Stimulated activated CD8-positive, alpha-beta memory T cell treated with anti-CD3 and anti-CD28 coated beads, Interleukin-2, amount 100 ng/mL, for 1 hour (primary cell): ENCODE measurements at places on chromosomes 5 and 9.

GRCh38 chr5:125151150-125151900 lies 404.9 kb upstream of the ZNF608 start:
- no peak for DNase-seq

GRCh38 chr5:8756498-8757084 lies 789.3 kb downstream of the SEMA5A start:
- DNase-seq = no peak

DNA sequence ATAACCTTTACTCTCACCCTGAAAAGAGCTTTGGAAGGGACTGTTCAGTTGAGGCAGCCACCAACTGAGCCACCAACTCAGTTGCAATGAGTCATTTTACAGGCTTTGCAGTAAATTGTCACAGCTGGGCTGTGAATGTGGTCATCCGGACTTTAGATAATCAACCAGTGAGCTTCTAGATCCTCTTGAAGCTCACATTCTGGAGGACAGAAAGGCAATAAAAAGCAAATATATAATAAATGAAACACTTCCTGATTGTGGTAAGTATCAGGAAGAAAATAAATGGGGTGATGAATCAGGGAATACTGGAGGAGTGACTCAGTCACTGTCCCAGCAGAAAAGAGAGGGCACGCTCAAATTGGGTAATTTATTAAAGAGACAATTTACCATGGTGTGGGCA lies 13.2 kb upstream of the C5orf58 start:
- no peak for DNase-seq

GRCh38 chr9:79613145-79613544 lies 41.4 kb downstream of the TLE4 start:
- DNase-seq = no peak

- no peak for DNase-seq
Measured at GRCh38 chr5:32690153-32690552, 21.0 kb upstream of the NPR3 start.

DNA sequence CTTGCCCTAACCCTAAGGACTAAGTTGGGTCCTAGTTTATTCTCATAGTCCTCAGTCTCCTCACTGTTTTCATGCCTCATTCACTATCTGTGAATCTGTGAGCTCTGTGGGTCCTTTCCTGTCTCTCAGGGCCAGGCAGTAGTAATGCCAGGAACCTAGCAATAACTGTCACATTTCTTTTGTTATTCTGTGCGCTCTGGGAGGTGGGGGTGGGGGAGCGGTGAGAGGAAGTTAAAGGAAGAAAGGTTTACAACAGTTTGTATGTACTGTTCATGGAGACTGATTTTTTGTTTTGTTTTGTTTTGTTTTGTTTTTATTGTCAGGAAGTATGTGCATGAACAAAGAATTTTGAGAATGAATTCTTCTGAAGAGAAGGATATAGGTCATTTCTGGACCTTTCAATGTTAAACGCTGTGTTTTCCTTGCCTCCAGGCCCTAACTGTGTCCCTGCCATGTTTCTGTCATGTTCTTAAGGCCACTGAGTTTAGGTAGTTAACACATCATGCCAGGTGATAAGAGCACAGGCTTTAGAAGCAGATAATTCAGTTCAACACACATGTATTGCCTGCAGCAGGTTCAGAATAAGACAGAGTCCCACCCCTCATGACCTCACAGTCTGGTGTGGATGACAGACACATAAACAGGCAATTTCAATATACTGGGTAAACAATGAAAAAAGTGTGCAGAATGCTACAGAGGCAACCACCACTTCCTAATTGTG lies 13.3 kb upstream of the FEM1C start:
- DNase-seq = no peak

- DNase-seq = no peak
Measured at GRCh38 chr9:121797081-121797480, 145.6 kb downstream of the DAB2IP start.

DNA sequence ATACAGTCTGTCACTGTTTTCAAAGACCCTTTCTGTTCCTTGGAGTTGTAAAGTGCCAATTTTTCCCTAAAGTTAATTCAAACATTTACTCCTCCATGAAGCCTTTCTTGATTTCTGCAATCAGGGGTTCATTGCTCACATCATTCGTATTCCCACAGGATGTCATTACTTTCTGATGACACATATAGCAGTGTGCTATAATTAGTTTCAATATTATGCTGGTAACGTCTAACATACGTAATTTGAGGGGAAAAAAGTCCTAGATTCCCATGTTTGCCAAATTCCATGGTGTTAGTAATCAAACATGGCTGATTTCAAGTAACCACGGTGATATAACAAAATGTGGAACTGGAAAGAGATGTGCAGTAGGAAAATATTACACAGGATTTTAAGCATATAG lies 468.2 kb upstream of the MEF2C start:
- DNase-seq = no peak

DNA sequence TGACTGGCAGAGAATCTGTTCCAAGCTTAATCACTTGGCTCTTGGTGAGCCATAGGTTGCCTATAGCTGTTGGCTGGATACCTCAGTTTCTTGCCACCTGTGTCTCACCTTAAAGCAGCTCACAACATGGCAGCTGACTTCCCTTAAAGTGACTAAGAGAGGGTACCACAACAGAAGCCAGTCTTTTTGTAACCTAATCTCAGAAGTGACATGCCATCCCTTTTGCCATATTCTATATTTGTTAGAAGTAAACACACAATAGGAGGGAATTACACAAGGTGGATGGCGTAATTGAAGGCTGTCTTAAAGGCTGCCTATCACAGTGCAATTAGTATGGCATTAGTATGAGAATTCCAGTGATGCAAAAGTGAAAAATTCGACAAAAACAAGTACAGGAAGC lies 28.1 kb downstream of the NIPBL start:
- no peak for DNase-seq

DNA sequence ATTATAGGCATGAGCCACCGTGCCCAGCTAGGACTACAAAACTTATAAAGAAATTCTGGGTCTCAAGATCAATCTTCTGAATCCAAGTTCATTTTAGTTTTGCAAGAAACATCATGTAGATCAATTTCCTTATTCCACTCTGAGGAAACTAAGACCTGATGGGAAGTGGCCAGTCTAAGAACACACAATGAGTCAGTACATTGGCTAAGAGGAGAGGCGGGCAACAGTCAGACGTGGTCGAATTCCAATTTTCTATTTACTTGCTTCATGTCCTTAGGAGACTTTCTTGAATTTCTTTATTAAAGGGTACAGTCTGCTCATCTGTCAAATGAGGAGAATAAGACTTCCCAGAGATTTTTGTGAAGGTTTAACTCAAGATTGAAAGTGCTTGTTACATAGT lies 432.1 kb upstream of the BRINP1 start:
- no peak for DNase-seq

GRCh38 chr9:134505032-134505431 lies 136.6 kb upstream of the COL5A1 start:
- no peak for DNase-seq

- DNase-seq = no peak
Measured at GRCh38 chr5:88663793-88664216, 219.2 kb downstream of the MEF2C start.

GRCh38 chr9:24095246-24095645 lies 269.2 kb upstream of the ELAVL2 start:
- DNase-seq = no peak

GRCh38 chr5:3392306-3392939 lies 203.2 kb upstream of the IRX1 start:
- no peak for DNase-seq

DNA sequence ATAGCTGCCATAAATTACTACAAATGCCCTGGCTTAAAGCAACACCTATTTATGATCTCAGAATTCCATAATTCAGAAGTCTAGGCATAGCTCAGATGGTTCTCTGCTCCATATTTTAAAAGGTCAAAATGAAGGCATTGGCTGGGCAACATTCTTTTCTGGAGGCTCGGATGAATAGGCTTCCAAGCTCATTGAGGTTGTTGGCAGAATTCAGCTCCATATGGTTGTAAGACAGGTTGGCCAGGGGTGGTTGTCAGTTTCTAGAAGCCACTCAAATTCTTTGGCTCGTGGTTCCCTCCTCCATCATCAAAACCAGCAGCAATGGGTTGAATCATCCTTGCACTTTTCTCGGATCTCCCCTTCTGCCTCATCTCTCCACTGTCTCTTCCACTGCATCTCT lies 49.4 kb downstream of the TGFBR1 start:
- DNase-seq = no peak

DNA sequence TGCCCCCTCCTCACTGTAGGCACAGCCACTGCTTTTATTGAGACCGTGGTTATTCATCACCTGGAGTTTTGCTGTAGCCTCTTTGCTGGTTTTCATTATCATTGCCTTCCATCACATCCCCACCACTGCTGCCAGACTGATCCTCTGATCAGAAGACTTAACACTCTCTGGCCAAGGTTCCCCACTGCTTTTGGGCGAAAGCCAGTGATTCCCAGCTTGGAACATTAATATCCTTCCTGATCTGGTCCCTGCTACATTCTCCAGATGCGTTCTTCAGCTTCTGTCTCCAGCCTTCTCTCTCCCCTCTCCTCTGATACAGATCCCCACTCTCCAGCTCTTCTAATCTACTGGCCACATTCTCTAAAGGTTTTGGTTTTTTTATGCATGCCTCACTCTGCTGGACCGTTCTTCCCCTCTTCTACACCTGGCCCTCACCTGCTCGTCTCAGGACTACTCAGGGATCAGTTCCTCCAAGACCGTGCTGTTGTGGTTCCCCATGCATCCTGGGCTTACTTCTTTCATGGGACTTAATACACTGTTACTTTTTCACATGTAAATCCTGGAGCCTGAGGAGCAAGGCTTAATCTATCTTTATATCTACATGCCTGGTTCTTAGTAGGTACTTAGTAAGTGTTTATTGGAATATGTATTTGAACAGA lies 115.0 kb downstream of the PRKACG start:
- no peak for DNase-seq

DNA sequence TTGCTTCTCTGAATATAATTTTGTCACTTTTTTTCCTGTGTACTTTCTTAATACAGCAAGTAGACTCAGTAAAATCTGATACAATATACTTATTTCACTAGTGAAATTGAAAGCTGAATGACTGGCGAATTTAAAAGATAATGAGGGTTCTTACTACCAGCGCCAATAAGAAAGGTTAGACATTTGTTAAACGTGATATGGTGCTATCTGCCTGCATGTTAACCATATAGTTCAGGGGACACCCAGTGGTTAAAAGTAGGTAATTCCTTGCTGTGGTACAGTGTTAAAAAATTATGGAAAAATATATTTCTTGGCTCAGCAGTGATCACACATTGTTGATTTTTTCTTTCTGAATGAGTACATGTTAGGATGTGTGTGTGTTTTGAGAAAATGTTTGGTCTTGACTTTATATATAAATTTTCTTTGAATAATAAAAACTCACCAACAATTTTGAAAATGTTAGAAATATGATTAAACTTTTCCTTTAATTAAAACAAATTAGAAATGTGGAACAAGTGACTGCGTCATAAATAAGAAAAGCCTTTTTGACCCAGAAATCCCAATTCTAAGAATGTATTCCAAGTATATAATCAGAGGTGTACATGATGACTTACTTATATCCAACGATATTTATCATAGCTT lies 25.8 kb downstream of the CAST start:
- no peak for DNase-seq

DNA sequence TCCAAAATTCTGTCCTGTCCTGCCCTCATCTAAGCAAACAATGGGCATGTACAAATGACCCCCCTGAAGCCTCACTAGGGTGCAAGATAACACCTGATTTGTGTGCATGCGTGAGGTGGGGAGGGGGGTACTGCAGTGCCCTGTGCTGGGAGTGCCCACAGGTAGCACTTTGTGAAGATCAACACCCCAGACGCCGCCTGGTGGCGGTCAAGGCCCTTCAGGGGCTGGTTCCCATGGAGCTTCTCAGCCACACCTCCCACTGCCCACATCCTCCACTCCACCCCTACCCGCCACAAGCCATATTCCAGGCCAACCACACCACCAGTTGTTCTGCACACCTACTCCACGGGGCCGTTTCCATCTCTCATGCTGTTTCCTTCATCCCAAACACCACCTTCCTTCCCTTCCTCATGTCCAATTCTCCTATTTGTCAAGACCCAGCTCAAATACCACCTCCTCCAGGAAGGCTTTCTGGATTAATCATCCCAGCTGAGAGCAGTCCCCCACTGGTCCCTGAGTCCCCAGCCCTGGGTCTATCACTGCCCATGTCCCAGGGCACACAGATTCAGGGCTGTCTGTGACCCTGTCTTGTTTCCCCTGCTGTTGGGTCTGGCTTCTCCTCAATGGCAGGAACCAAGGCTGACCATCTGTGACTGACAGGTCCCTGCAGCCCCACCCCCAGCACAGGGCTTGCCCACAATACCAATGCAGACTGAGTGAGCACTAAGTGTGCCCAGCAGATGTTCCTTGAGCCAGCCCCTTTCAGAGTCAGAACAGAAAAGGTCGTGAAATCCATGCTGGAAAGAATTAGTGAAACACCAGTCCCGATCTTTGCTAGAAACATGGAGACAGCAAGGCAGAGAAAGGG lies 178.4 kb downstream of the PAX5 start:
- DNase-seq = no peak

DNA sequence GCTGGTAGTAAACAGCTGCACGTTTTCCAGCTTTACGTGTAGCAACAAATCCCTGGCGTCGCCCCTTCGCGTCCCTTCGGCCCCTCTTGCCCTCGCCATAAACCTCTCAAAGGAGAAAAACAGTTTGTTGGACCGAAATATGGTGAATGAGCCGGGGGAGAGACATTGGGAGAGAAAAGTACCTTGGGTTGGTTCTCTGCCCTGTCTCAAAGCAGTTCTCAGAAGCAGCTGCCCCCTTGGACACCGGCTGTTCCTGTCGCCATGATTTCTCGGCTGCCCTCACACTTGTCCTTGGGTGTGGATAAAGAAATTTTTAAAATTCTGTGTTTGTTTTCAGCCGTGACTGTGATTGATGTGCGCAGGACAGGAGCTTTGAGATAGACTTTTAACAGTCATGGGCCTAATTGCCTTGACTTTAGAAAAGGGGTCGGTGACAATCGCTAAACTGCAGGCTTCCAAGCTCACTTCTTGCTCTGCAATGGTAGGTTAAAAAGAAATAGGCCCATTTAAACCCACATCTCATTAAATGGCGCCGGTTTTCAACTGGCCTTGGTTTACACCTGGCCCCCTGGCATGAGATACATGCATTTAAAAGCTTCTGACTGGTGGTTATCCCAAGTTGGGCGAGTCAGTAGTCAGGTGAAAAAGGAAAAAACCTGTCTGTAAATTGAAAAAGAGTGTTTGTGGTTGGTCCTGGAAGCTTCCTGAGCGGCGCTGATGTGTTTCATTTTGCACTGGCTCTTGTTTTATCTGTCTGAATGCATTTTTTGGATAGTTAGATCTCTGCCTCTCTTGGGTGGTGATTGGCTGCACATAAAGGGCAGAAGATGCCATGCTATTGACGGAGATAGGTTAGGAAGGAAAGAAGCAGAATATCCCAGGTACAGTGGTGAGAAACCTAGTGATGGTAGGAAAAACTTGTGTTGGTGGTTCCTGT lies 983 bp downstream of the RCL1 start:
- no peak for DNase-seq
